CD4-positive, alpha-beta T cell treated with Interferon gamma for 1 hour (primary cell): ENCODE measurements at places on chromosomes 7 and 10.

GRCh38 chr7:47128700-47129099, 453.2 kb downstream of the TNS3 start:
- no peak for DNase-seq

GRCh38 chr10:30573721-30574431, 55.7 kb downstream of the LYZL2 start:
- no peak for DNase-seq

- no peak for DNase-seq
Measured at GRCh38 chr7:35011085-35011484, 26.2 kb downstream of the DPY19L1 start.

- no peak for DNase-seq
Measured at GRCh38 chr10:124708246-124708779, 35.9 kb downstream of the FAM53B start.

DNA sequence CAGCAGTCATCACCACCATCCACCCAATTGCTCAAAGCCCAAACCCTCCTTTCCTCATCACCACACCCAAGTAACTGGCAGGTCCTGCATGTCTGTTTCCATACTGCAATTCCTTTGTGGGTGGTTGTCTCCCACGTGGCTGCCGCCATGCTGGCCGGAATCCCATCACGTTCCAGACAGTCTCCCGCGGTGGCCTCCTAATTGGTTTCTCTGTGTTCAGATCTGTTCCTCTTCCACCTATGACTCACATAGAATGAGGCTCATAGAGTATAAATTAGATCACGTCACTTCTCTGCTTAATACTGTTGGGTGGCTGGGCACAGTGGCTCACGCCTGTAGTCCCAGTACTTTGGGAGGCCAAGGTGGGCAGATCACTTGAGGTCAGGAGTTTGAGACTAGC, 813.0 kb downstream of the TYW1 start:
- DNase-seq: no peak

DNA sequence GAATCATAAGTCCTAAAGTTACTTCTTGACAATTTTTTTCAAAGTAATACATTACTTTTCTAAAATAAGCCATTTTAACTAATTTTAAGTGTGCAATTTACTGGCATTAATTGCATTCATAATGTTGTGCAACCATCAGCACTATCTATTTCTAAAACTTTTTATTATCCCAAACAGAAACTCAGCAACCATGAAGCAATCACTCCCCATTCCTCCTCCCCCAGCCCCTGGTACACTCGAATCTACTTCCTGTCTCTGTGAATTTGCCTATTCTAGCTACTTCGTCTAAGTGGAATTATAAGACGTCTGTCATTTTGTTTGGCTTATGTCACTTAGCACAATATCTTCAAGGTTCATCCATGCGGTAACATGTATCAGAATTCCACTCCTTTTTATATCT, 84.9 kb downstream of the MKX start:
- DNase-seq: no peak

DNA sequence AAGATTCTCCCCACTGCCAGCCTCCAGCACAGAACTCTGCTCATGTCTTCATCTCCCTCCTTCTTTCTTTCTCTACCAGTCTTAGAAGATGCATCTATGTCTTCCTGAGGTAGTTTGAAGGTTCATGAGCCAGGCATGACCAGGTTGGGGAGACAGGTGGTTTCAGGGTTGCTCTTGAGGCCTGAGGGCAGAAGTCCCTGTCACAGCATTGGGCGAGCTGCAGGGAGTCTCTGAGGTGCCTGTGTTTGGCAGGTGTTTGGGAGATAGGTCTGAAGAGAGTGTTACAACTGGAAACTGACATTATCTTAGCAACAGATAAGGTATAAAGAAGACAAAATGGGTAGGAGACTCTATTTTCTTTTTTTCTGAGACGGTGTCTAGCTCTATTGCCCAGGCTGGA, 18.7 kb downstream of the PRSS2 start:
- no peak for DNase-seq

- no peak for DNase-seq
Measured at GRCh38 chr10:7438196-7438986, 27.6 kb upstream of the SFMBT2 start.

- no peak for DNase-seq
Measured at GRCh38 chr7:4655311-4655710, 26.8 kb upstream of the FOXK1 start.

GRCh38 chr7:106216923-106217542, 67.8 kb downstream of the NAMPT start:
- DNase-seq: no peak

- no peak for DNase-seq
Measured at GRCh38 chr7:128785738-128786137, 6.0 kb upstream of the CCDC136 start.

- no peak for DNase-seq
Measured at GRCh38 chr10:29026065-29026797, 262.6 kb upstream of the LYZL1 start.

DNA sequence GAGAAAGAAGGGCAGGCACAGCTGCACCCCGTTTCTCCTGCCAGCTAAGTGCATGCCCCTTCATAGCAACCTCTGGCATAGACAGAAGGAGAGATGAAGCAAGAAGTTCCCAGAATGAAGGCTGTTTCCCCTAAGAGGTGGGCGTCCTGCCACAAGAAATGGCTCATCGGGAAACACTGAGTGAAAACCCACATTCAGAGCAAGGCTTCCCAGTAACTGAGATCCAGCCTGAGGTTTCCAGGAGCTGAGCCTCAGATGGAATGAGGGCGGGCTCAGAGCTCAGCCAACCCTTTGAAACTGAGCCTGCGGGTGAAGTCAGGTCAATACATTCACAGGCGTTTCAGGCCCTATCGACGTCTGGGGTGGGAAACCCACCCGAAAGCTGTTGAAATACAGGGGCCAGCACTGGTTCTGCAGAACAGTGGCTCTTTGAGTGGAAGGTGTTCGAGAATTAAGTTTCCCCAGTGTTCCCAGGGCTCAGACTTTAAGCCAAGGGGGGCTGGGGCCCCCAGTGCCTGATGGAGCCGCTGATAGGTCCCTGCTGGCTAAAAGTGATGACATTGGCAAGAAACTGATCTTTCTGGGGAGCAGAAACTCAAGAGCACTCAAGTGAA, 510.2 kb downstream of the RPS24 start:
- no peak for DNase-seq
